ENCODE measurements at places on chromosomes 5 and 9.

DNA sequence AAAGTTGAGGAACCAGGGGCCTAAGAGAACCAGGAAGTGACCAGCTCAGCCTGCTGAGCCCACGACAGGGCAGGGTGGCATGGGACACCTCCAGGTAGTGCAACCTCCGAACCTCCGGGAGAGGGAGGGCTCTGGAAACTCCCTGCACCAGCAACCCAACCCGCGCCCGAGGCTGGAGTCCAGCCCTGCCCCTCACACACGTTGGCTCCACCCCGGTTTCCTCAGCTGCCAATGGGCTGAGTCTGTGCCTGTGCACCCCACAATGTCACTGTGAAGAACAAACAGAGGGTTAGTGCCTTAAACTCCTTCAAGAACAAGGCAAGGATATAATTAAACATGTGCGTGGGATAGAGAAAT lies 17.0 kb upstream of the UNC5A start:
- H3K27ac ChIP-seq: no peak overlapping the region
- H3K36me3 ChIP-seq: no peaks in the 10 kb centered on the region

DNA sequence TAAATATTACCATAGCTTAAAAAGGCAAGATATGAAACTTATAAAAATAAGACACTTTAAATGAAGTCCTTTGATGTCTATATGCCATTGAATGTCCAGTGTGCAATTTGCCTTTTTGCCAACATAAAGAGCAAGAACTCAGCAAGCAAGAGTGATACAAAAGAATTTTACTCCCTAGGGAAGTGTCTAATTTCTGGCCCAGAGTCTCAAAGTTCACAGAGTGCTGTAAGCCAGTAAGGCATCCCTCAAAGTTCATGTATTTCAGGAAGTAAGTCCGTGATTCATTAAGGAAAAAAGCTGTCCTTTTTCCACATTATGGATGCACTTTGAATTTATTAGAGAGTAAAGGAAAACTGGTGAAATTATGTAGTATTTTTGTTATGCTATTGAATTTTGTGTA lies 185.2 kb downstream of the CCDC171 start:
- no peak overlapping the region for H3K4me3 ChIP-seq
- H3K27me3 ChIP-seq: no peaks in the 10 kb centered on the region
- H3K4me1 ChIP-seq: no peaks in the 10 kb centered on the region
- no peak overlapping the region for H3K27ac ChIP-seq
- no peak for DNase-seq

DNA sequence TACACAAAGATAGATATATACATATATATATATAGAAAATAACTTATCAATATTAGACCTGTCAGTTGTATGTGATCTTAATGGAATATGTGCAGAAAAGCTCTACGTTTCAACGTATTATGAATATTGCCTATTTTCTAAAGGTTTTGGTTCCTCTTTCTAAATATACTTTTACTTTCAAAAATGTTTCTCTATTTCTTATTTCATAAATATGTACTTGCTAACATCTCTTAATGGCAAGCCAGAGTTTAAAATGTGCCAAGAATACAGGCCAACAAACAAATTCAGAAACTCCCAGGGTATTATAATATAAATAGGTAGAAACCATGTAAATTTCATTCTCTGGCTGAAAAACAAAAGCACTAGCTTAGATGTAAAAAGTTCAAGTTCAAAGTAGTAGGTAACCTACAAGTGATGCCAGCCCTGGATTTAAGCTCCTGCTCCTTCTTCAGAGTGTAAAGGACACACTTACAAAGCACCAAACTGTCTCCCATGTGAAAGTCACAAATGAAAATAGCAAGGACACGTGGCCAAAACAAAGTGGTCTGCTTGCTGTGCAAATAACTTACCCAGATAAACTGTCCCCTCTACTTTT lies 685.1 kb upstream of the DMAC1 start:
- no peak for DNase-seq
- H3K27me3 ChIP-seq: no peaks in the 10 kb centered on the region
- H3K4me1 ChIP-seq: no peaks in the 10 kb centered on the region
- no peak overlapping the region for H3K27ac ChIP-seq
- no peak overlapping the region for H3K4me3 ChIP-seq

- no peak overlapping the region for H3K4me3 ChIP-seq
- H3K4me1 ChIP-seq: peaks cover 98% of the 10 kb centered on the region
- peak overlapping the region; percentile 97 for H3K27ac ChIP-seq
- H3K27me3 ChIP-seq: no peaks in the 10 kb centered on the region
Observed at GRCh38 chr9:129891569-129891968, 56.3 kb downstream of the USP20 start.

DNA sequence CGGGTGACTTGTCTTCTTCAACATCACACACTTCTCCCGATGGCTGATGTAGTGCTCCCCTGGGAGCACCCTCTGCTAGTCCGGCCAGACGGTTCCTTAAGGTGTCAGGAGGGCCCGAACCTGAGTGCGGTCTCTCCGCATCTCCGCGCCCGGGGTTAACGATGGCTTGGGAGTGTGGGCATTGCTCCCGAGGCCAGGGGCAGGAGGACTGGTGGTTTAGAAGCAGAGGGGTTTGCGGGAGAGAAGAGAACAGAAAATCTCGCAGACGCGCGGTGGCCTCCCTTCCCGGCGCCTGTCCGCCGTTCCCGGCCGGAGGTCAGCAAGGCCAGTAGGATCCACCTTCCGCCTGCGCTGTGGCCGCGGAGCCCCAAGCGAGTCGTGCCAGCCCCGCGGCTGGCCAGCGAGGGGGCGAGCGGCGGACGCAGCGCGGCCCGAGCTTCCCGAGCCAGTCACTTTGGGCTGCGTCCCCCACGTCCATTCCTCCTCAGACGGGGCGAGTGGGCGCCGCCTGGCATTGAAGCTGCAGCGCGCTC lies 700 bp downstream of the CDO1 start:
- H3K4me1 ChIP-seq: no peaks in the 10 kb centered on the region
- no peak overlapping the region for H3K27ac ChIP-seq
- DNase-seq: no peak
- no peak overlapping the region for H3K4me3 ChIP-seq
- H3K36me3 ChIP-seq: no peaks in the 10 kb centered on the region

- no peaks in the 10 kb centered on the region for H3K4me1 ChIP-seq
- H3K27ac ChIP-seq: no peak overlapping the region
- no peaks in the 10 kb centered on the region for H3K36me3 ChIP-seq
- H3K27me3 ChIP-seq: no peaks in the 10 kb centered on the region
Observed at GRCh38 chr9:31302620-31303418, 1081.6 kb upstream of the ACO1 start.

GRCh38 chr5:54661111-54661510 lies 143.6 kb downstream of the SNX18 start:
- H3K4me3 ChIP-seq: no peak overlapping the region
- DNase-seq: no peak
- H3K36me3 ChIP-seq: no peaks in the 10 kb centered on the region
- no peaks in the 10 kb centered on the region for H3K4me1 ChIP-seq
- no peaks in the 10 kb centered on the region for H3K27me3 ChIP-seq

DNA sequence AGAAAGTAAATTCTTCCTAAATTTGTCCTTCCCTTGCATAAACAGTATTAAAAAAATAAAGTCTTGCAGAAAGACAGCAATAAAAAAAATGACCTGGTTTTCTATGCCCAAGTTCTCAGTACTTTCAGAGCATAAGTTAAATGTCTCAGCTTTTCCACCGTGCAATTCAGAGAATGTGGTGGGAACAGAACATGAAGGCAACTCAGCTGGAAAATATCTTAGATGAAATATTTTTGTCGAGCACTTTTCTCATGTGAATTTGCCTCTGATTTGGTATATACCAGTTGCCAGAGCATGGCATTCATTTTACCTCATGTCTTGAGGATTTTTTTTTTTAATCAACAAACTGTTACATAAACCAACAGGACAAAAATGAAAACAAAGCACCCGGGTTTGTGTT lies 176.1 kb downstream of the CETN3 start:
- H3K4me1 ChIP-seq: no peaks in the 10 kb centered on the region
- H3K4me3 ChIP-seq: no peak overlapping the region
- no peak for DNase-seq
- H3K36me3 ChIP-seq: no peaks in the 10 kb centered on the region

- H3K36me3 ChIP-seq: peaks cover 6% of the 10 kb centered on the region
- no peak for DNase-seq
- H3K27ac ChIP-seq: peak overlapping the region; percentile 47
- peak overlapping the region; percentile 70 for H3K4me3 ChIP-seq
Observed at GRCh38 chr9:131738293-131739132, 1.4 kb downstream of the RAPGEF1 start.

DNA sequence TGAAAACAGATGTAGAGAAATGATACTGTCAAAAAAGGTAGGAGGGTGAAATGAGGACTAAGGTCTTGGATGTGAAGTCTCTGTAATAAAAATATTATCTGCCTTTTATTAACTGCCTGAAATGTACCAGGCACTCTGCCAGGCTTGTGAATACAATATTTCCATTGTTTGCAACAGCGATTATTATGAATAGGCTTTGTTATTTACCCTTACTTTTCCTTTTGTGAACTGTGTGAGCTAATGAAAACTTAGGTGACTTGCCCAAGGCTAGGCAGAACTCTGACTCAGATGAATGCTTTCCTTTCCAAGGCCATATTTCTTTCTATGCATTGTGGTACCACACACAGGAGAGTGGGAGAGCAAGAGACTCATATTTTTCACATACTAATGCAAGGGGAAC lies 204.1 kb downstream of the CDH12 start:
- no peak for DNase-seq
- no peaks in the 10 kb centered on the region for H3K36me3 ChIP-seq
- H3K27ac ChIP-seq: no peak overlapping the region
- H3K4me3 ChIP-seq: no peak overlapping the region
- H3K4me1 ChIP-seq: no peaks in the 10 kb centered on the region
- no peaks in the 10 kb centered on the region for H3K27me3 ChIP-seq

- H3K4me1 ChIP-seq: no peaks in the 10 kb centered on the region
- H3K27me3 ChIP-seq: peaks cover 4% of the 10 kb centered on the region
- no peaks in the 10 kb centered on the region for H3K36me3 ChIP-seq
- DNase-seq: no peak
Observed at GRCh38 chr5:135069895-135070657, 36.0 kb upstream of the PITX1 start.

DNA sequence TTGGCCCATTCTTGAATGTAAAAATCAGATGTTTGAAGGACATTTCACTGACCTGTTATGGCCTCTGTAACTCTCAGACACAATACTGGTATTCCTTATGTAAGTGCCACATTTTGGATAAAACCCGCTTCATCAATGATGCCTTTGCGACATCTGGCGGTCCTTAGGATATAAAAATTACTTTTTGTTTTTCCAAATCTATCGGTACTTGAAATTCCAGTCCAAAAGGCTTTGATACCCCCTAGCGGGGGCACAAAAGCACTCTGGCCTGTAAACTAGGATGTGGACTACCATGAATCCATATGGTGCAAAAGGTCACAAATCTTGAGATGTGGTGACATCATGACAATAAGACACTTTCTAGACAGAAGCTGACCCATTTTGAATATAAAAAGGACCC lies 291.8 kb downstream of the KIAA0825 start:
- H3K27me3 ChIP-seq: no peaks in the 10 kb centered on the region
- no peaks in the 10 kb centered on the region for H3K36me3 ChIP-seq
- DNase-seq: no peak
- H3K27ac ChIP-seq: no peak overlapping the region

GRCh38 chr5:145495196-145495595 lies 339.9 kb downstream of the PRELID2 start:
- H3K4me3 ChIP-seq: no peak overlapping the region
- no peaks in the 10 kb centered on the region for H3K27me3 ChIP-seq
- DNase-seq: no peak
- H3K36me3 ChIP-seq: no peaks in the 10 kb centered on the region
- H3K27ac ChIP-seq: no peak overlapping the region
- H3K4me1 ChIP-seq: no peaks in the 10 kb centered on the region

DNA sequence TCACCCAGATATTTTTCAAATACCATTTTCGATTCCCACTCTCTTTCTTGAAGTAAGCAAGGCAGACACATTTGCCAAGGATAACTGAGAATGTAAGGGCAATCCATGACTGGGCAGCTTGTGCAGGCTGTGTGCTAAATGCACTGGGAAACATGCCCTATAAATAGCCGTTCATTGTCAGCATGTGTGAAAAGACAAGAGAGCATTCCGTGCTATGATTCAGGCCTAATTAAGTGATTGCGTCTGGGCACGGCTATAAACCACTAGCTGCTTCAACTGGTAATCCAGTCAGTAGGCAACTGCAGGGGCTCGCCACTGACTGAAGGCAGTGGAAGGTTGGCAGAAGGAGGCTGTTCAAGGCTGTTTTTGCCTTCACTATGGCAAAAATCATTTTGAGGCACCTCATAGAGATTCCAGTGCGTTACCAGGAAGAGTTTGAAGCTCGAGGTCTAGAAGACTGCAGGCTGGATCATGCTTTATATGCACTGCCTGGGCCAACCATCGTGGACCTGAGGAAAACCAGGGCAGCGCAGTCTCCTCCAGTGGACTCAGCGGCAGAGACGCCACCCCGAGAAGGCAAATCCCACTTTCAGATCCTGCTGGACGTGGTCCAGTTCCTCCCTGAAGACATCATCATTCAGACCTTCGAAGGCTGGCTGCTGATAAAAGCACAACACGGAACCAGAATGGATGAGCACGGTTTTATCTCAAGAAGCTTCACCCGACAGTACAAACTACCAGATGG lies at the start of gene HSPB3:
Gene HSPB3 (plus strand): TSS at position 287 of the 745 bp plus-strand sequence. CDS start 91 bp downstream, at position 378.
- H3K4me3 ChIP-seq: no peak within 1 kb of the TSS
- H3K27ac ChIP-seq: no peak within 1 kb of the TSS
- DNase-seq: no peak
- no peaks in the 10 kb centered on the region for H3K4me1 ChIP-seq

GRCh38 chr9:38771593-38771992 lies 51.7 kb upstream of the FAM240B start:
- no peak overlapping the region for H3K4me3 ChIP-seq
- DNase-seq: no peak
- no peaks in the 10 kb centered on the region for H3K27me3 ChIP-seq
- no peak overlapping the region for H3K27ac ChIP-seq

DNA sequence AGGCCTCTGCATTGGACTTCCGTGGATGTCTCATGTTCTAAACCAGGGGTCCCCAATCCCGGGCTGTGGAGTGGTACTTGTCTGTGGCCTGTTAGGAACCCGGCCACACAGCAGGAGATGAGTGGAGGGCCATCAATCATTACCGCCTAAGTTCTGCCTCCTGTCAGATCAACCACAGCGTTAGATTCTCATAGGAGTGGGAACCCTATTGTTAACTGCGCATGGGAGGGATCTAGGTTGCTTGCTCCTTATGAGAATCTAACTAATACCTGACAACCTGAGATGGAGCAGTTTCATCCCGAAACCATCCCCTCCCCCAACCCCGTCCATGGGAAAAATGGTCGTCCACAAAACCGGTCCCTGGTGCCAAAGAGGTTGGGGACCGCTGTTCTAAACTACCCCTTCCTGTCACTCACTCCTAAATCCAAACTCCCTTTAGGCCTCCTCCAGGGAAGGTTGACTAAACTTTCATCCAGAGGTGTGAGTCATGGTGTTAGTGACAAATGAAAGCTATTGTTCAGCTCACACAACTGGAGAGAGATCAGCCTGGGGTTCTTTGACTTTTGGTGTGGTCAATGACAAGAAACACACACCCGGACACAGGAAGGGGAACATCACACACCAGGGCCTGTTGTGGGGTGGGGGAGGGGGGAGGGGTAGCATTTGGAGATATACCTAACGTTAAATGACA lies 9.5 kb downstream of the KCNV2 start:
- H3K27me3 ChIP-seq: no peaks in the 10 kb centered on the region
- H3K27ac ChIP-seq: no peak overlapping the region
- no peak for DNase-seq
- H3K36me3 ChIP-seq: no peaks in the 10 kb centered on the region
